ENCODE measurements at places on chromosomes 2 and 18.

DNA sequence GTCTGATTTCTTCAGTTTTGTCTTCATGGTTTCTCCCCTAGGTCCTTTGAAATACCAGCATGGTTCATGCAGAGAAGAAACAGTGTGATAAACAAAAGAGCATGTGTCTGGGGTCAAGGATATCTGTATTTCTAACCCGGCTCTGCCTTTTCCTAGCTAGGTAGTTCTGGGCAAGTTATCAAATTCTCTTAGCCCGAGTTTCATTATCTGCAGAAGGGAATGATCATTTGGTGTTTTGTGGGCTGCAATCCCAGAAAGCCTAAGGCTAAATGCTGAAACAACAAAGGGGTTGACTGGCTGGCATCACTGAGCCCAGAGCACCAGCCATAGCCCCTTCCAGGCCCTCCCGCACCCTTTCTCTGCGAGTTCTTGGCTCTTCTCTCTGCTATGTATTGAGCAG is 51.7 kb upstream of the DAPL1 start:
- DNase-seq, result no peak

GRCh38 chr2:106075048-106075447 is 119.1 kb downstream of the UXS1 start:
- DNase-seq, result no peak

GRCh38 chr2:236974752-236975151 is 110.9 kb upstream of the COPS8 start:
- DNase-seq, result no peak

DNA sequence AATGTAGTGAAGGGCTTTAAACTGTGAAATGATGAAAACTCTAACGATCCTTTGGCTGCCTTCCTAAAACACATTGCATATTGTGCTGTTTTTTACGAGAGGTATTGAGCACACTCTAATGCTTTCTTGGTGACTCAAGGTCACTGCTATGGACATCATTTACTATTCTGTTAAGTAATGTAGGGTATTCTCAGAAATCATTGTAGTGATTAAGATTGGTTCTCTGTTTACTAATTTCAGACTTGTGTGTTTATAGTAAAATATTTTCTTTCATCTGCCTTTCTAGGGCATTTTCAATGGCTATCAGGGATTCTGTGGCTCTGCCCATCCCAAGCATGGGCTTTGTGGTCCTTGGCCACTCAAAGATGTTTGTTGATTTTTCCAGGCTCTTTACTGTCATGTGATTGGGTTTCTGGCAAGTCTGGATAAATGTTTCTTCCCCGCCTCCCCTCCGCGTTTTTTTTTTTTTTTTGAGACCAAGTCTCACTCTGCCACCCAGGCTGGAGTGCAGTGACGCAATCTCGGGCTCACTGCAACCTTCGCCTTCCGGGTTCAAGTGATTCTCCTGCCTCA is 29.3 kb downstream of the UBE2F start:
- DNase-seq, result peak; percentile 1

- DNase-seq, result no peak
Measured at GRCh38 chr2:23478933-23479683, 94.1 kb downstream of the KLHL29 start.

- DNase-seq, result no peak
Measured at GRCh38 chr2:104818264-104818663, 35.7 kb upstream of the POU3F3 start.

- peak; percentile 83 for DNase-seq
Measured at GRCh38 chr2:172096626-172097547, 5.8 kb downstream of the DLX2 start.

GRCh38 chr18:80126797-80127196 is 17.7 kb downstream of the ADNP2 start:
- DNase-seq, result no peak

DNA sequence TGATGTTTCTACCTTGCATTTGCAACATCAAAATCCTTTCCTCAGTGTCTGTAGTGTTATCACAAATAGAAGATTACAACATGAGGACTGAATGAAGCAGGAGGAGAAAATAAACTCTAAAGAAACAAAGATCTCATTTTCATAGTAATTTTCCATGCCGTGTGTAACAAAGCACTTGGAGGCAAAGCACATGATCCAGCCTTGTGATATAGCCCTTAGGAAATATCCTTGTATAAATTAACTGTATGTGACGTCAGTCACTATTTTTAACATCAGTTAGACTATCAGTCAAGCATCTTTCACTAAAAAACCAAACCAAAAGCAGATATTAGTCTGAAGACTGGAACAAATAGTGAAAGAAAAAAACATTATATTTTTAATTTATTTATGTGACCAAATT is 492.1 kb upstream of the CNTNAP5 start:
- no peak for DNase-seq

GRCh38 chr2:59217360-59217759 is 976.2 kb upstream of the FANCL start:
- DNase-seq, result no peak

GRCh38 chr18:53686965-53687364 is 537.5 kb downstream of the MBD2 start:
- DNase-seq, result no peak

DNA sequence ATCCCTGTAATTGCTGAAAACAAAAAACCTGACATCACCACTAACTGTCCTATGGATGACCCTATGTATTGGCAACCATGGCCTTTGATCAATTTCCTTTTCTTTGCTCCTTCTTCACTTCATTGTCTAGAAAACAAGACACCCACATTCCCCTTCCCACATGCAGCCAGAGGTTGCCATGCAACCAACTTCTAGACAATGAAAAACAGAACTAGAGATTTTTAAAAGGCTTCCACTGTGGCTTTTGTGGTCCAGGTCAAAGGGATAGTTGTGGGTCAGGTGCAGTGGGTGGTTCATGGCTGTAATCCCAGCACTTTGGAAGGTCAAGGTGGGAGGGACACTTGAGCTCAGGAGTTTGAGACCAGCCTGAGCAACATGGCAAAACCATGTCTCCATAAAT is 139.3 kb upstream of the DOK6 start:
- no peak for DNase-seq

DNA sequence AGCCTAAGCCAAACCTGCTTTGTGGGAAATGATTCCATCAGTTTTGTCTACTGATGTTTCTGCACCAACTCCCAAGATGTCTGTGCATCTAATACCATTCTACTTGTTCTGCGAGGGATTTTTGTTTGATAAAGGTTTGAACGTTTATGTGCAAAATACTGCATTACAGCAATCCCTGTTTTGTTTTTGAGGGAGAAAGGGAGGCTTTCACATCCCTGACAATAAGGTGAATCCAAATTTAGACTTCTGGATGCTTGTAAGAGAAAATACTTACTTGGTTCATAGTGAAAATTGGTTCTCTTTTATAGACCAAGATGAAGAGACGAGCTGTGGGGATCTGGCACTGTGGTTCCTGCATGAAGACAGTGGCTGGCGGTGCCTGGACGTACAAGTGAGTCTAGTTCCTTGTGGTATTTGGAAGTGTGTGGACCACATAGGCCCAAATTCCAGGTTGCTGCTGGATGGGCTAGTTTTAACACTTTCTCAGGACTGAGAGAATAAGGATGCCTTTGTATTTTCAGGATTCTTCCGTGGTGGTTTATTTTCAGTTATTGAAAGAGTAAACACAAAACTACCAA is 1.1 kb downstream of the RPL37A start:
- no peak for DNase-seq

- no peak for DNase-seq
Measured at GRCh38 chr2:168090366-168091135, 156.8 kb downstream of the STK39 start.

- DNase-seq, result peak; percentile 19
Measured at GRCh38 chr2:20093263-20094141, 42.1 kb upstream of the LAPTM4A start.

GRCh38 chr18:50986360-50987087 is 18.7 kb downstream of the ELAC1 start:
- DNase-seq, result no peak

DNA sequence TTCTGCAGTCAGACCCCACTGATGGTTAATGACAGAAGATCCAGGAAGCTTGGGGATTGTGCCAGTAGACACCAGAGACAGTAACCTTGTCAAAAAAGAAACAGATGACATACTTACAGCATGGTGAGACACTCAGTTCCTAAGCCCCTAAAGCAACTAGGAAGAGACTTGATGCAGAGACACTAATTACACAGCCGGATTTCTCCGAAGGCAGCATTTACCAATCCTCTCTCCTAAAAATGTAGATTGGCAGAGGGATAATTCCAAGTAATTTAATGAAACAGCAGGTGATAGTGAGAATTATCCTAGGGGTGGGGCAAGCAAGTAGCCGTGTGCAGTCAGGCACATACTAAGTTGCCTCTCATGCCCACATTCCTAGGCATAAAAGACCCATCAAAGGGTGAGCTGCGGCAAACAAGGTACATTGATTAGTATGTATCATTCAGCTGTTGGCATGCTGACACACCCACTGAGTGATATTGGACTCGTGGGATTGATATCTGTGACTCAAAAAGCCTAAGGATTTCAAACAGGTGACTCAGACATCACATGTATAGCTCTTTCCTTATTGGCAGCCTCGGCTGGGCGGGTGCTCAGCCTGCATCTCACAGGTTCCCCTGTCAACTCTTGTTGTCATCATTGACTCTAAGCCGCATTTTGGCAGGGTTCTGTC is 296.7 kb upstream of the ATP5MC3 start:
- DNase-seq, result no peak

GRCh38 chr2:40403233-40403836 is 48.6 kb downstream of the SLC8A1 start:
- no peak for DNase-seq

DNA sequence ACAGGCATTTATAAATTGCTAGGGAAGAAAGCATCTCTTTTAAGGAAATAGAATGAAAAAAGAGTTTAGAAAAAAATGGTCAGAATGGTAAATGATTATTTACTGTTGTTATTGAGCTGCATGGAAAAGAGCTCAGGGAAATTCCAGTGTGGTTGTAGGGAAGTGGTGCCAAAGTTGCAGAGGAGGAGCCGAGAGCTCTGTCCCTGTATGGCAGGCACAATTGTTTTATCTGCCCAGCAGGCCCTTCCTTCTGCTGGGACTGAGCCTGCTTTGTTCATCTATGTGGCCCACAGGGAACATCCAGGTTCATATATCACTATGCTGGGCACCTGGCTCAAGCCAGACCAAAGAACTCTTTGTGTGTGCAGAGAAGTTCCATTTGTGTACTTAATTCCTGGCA is 80.8 kb upstream of the AGAP1 start:
- no peak for DNase-seq

- no peak for DNase-seq
Measured at GRCh38 chr2:60320724-60321123, 232.7 kb downstream of the BCL11A start.

- no peak for DNase-seq
Measured at GRCh38 chr2:101722864-101723263, 25.4 kb downstream of the MAP4K4 start.

DNA sequence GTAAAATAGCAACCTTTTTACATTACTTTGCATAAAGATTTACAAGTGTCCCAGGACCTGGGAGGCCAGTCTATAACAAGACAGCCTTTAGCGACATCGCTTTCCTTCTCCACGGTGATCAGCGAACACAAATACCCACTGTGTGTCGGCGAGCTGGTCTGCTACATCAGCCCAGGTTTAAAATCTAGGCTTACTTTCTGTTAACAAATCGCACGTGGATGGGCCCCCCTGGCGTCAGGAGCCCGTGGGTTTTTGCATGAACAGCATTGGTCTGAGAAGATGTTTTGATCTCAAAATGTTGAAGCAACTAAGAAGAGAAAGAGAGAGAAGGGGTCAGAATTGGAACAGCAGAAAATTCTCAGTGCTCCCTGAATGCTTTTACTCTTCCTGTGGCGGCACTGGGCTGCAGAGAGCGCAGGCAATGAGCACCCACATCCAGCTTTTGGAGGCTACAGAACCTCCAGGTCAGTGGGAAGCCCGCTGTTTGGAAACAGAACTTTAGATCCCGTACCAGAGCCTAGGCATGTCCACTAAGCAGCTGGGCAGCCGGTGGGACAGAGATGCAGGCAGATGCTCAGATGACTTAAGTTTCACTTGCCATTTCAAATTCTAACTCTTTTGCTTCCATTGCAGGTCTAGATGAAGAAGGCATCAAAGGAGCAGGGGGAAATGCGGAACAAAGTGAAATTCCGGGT is 32.9 kb downstream of the CYP27C1 start:
- DNase-seq, result no peak

DNA sequence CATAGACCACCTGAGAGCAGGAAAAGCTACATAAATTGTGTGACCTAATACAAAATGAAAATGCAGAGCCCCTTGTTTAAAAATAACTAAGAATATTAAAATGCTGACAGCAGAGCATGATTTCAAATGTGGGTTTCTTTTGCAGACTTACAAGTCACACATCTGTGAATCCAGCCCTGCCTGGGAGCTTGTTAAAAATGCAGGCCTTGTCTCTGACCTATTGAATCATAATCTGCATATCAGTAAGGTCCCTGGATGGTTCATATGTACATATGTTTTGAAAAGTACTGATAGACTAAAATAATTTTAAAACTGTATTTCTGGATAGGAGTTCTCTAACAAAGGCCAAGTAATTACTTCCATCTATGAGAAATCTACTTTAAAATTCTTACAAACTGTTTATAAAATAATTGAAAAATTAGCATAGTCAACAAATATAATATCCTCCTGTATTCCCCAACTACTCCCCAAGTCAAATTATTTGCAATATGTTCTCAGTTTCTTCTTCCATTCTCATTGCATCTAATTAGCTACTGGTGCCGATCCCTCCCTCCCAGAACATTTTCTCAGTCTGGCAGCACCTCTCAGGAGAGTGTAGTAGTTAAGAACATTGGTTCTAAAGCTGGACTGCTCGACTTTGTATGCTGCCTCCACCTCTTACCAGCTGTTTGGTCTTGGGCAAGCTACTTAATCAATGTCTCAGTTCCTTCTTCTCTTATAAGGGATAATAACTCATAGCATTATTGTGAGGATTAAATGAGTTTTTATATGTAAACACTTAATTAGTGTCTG is 1040.4 kb upstream of the CDH2 start:
- no peak for DNase-seq

DNA sequence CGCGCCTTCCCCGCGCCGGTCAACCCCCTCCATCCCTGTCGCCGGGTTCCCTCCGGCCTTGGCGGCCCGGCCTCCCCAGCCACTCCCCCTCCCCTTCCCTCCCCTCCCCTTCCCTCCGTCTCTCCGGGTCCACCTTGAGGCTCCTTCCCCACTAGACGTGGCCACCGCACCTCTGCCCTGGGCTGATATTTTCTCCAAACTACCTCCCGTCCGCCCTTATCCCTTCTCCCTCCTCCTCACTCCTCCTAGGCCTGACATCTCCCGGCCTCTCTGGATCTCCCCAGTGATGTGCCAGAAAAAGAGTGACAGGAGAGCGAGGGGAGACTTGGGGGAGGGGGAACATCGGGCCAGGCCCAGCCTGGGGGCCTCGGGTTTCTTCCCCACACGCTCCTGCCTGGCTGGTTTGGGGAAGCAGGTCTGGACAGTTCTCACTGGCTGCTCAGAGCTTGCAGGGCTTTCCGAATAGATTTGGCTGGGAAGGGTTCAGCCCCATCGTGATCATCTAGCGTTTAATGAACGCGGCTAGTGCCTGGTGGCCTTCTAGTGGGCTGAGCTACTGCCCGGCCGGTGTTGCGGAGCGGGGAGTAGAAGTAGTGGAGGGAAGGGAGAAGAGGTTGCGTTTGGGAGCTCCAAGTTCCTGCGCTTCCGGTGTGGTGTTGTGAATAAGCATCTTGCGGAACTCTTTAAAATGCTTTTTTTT is 641 bp downstream of the MAPRE3 start:
- DNase-seq, result no peak
